Glomerular endothelial cell (primary cell): ENCODE measurements at places on chromosomes 16 and 17. TPM values are rescaled to one million over a fixed set of nuclear protein-coding genes. Genes with fewer than 3 reads are reported as not detected.
A peak's percentile ranks its signal among the peaks of the same experiment; 100 is the strongest.

GRCh38 chr17:68019336-68019674 is 16.2 kb upstream of the KPNA2 start:
- DNase-seq: no peak

OR4D1 gene
- total RNA-seq: not detected in 2 replicates

- peak; percentile 60 for DNase-seq
Measured at GRCh38 chr17:55722742-55723487, at the start of gene TMEM100. TSS of gene TMEM100 (minus strand) at chr17:55722864. CDS start at chr17:55721070, 1,794 bp downstream.

GRCh38 chr17:82098939-82099763 is 1.1 kb upstream of the FASN start:
- DNase-seq: no peak

DNA sequence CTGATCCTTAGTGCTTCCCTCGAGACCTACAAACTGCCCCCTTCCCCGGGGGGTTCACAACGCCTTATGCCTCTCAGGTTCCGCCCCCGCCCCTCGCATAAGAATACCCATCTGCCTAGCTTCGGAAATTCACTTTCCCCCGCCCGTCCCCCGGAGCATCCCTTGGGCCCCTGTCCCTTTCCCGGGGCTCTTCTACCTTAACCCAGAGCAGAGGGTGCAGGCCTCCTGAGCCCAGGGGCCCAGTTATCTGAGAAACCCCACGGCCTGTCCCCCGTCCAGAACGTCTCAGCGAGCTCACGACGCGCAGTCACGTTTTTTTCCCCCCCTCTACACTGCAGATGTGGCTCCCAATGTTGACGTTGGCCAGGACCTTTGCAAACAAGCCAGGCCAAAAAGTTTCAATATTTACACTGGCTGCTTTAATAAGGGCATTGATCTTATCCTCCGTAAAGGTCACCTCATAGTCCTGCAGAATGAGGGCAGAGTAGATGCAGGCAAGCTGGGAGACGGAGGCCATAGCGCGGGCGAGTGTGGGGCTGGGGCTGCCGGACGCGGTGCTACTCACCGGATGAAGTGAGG is 1.4 kb upstream of the NBR1 start:
- DNase-seq: peak; percentile 2

DNA sequence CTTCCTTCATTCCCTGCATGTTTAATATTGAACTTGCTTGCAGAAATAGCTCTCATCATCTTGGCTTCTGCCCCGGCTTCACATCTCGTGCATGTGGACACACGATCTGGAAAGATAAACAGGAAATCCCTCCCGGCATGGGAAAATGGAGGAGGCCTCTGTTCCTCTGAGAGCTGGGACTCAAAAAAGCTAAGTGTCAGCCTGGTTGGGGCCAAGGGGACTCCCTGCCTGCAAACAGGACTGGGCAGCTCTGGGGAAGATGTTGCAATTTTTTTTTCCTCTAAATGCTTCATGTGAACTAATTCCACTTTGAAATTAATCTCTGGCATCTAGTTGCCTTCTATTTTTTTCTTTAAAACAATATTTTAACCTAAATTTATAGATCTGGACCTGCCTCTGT is 24.8 kb downstream of the ITPRIPL2 start:
- DNase-seq: no peak

PITPNM3 gene
- 0.15 and 0.82 TPM in 2 replicates for total RNA-seq

DNA sequence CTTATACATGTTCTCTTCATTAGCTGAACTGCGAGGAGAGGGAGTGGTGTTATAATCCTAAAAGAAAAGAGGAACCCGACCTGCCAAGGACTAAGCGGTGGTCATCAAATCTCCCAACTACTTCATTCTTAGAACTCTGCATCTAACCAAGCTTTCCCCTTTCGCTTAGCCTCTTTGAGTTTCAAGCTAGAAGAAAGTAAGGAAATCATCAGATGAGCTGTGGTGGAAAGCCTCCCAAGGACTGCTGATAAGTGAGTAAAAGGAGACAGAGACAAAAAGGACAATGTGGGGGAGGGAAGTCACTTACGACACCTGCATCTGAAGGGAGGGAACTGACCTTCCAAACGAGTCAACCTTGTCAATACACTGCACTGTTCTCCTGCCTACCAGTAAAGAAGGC is 121.3 kb downstream of the TRIM37 start:
- DNase-seq: no peak

CCDC154 gene
- 0.58 TPM in 1 of 2 replicates, not detected in the other for total RNA-seq

- DNase-seq: no peak
Measured at GRCh38 chr17:40366076-40366860, 1.7 kb upstream of the GJD3 start.

DNA sequence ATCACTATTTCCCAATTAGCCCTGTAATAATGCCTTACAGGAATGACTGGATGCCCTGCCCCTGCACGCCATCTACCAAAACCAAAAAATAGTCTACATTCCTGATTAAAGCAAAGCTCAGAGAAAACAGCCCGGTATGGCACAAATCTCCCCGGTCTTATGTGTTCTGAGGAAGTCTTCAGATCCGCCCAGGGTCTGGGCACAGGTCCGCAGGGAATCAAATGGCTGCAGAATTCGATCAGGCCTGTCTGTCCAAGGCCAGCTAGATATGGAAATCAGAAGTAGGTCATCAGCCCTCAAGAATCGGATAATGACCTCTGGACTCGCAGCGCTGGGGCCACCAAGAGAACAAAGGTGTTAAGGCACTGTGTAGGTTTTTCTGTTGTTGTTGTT is 171.0 kb downstream of the ZFHX3 start:
- no peak for DNase-seq

TBC1D3 gene
- total RNA-seq: not detected in 2 replicates

- no peak for DNase-seq
Measured at GRCh38 chr16:62863139-62863538, 826.9 kb upstream of the CDH8 start.

GRCh38 chr17:64022611-64023063 is 2.2 kb upstream of the ICAM2 start:
- DNase-seq: no peak

FBXW10 gene
- not detected in 2 replicates for total RNA-seq

GRCh38 chr16:2966808-2967191 is 2.3 kb upstream of the PAQR4 start:
- DNase-seq: no peak
